ENCODE measurements at places on chromosomes 4 and X.

DNA sequence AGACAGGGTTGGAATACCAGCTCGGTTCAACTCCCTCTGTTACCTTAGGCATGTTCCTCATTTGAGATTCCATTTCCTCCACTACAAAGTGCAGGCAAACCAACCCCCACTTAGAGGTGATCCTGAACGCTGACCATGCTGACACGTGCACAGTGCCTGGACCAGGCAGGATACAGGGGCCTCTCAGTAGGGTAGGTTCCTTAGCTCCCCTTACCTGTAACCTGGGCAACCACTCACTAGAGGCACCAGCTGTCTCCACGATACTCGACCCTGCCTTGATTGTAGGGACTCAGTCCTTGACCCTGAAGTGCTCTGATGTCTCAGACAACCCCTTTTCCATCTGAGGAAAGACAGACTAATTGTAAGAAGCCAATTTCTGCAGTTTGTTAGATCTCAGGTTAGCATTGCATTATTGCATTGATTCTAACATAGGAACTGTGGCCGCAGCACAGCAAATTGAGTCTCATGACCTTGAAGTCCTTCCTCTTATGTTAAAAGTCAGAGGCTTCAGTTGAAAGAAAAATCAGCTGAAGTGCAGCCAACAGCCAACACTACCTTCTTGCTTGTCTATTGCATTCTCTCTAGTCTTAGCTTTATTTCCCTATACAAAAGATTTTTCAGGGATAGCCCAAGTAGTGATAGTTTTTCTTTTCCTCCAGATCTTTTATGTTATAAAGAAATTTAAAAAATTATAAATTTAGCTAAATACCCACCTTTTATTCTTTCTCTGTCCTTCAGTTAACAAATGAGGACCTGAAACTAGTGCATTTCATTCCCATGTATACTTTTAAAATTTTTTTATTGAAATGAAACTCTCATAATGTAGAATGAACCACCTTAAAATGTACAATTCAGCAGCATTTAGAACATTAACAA lies 11.2 kb upstream of the C1QTNF7 start:
- no peak for DNase-seq

GRCh38 chr4:110294165-110294564 lies 95.8 kb upstream of the ELOVL6 start:
- DNase-seq = no peak

GRCh38 chr4:1502501-1502886 lies 96.3 kb upstream of the NKX1-1 start:
- no peak for DNase-seq

- DNase-seq = peak; percentile 73
Measured at GRCh38 chrX:123859409-123859845, 426 bp upstream of the XIAP start.

DNA sequence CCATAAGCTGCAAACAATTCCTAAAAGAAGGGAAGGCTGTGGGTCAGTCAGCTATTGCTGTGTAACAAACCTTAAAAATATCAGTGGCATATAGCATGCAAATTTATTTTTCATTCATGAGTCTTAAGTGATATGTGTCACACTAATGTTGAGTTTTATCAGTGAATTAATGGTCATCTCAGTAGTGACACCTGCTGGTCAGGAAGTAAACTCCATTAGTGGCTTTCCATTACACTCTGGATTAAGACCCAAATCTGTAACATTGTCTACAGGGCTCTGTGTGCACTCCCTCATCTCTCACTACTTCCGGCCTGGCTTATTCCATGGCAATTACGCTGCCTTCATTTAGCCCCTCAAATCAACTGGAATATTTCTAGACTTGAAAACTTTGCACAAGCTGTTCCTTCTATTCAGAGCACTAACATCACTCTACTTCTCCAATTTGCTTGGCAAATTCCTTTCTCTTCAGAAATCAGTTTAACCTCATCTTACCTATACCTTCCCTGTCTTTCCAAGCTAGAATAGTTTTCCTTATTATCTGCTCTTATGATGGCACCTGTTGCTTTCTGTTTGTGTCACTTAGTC lies 217.3 kb upstream of the TAPT1 start:
- DNase-seq = peak; percentile 6

- peak; percentile 13 for DNase-seq
Measured at GRCh38 chr4:153448003-153448731, 18.0 kb upstream of the TMEM131L start.

DNA sequence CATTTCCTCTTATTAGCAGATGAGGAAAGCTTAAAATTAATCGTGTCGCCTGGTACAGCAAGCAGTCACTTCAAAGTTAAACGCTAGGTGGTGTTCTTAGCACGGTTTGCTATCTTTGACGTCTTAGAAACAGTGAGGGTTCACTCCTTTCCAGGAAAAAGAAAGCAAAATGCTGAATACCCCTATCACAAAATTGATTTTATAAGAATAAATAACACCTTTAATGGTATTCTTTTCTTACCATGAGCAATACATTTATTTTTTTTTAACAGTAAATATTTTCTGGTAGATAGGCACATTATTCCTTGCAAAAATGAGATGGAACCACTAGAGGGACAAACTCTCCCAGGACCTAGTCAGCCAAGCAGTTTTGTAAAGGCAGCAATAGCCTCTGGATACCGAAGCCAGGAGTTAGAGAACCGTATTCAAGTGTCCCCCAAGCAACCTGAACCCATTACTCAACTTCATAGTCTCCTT lies 153.9 kb downstream of the KDR start:
- no peak for DNase-seq

DNA sequence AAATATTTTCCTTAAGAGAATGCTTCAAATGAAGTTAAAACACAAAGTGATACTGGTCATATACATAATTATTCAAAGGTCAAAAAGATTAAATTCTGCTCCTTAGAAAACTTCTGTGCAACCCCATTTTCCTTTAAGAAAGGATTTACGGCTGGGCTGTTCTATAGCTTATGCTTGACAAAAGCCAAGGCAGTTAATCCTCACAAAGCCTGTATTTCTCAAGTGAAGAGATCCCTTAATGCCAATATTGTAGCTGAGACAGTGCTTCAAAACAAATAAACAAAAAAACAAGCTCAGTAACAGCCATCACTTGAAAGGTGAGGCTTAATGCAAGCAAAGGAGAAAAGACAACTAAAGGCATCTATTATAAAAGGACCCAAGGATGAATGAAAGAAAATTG lies 42.5 kb downstream of the BTC start:
- no peak for DNase-seq

DNA sequence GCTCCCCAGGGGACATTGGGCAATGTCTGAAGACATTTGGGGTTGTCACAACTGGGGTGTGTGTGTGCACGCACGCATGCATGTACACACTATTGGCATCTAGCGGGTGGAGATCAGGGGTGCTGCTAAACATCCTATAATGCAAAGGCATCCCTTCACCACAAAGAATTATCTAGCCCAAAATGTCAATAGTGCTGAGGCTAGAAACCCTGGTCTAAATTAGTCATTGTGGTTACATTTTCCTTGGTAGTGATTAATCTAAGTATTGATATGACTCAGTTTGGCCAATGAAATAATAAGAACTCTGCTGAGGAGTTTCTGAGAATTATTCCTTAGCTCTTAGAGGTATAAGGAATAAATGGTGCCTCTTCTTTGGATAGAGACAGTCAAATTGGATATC lies 200.2 kb downstream of the CLCN4 start:
- no peak for DNase-seq

All from NCI-H1105 (cell line).